Activated naive CD8-positive, alpha-beta T cell treated with anti-CD3 and anti-CD28 coated beads, Interleukin-2, amount 50 U/mL, for 24 hours (primary cell): ENCODE measurements at places on chromosomes 5 and 9.
A peak's percentile ranks its signal among the peaks of the same experiment; 100 is the strongest.

- no peak for DNase-seq
Observed at GRCh38 chr9:97774673-97775072, 77.5 kb upstream of the XPA start.

DNA sequence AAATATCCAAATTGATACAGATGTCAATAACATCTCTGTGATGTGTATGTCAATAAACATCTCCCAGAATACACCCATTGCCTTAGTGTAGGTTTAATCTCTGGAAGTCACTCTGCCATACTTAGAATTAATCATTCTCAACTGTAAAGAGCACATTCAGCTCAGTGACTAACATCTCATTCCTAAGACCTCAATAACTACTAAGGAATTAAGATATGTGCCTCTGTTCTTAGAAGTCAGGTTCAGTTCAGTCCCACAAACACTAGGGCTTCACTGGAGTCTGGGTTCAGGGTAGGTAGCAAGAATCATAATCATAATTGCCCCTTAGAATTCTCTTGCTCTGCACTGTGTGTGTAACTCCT, 31.7 kb downstream of the UGCG start:
- no peak for DNase-seq

- peak; percentile 21 for DNase-seq
Observed at GRCh38 chr9:126146254-126147145, 180.1 kb upstream of the MVB12B start.

DNA sequence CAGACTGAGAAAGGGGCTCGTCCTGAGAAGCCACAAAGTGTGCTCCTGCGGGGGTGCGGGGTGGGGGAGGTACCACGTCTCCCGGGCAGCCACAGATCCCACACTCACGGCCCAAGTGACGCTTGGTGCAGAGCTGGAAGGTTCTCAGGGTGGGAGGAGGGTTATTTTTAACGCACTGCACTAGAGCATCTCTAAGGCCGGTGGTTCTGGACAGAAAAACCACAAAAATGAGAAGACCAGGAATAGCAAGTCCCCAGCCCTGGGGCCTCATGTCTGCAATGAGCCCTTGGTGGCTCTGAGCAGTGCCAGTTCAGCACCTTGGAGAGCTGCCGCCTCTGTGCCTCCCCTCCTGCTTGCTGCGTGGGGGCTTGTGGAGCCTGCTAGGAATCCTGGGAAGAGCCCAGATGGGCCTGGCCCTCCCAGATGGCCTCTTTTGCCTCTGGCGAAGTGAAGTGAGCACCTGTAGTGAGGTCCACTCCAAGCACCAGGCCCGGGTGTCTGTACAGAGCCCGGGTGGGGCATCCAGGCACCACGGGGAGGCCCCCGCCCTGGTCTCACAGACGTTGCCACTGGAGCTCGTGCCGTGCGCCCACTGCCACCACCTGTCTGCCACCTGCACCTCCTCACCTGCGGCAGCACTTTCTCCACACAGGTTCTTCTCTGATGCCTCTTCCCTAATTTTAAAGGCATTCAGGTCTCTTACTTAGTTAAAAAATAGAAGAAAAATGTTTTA, 48.9 kb upstream of the CACNA1B start:
- peak; percentile 12 for DNase-seq

DNA sequence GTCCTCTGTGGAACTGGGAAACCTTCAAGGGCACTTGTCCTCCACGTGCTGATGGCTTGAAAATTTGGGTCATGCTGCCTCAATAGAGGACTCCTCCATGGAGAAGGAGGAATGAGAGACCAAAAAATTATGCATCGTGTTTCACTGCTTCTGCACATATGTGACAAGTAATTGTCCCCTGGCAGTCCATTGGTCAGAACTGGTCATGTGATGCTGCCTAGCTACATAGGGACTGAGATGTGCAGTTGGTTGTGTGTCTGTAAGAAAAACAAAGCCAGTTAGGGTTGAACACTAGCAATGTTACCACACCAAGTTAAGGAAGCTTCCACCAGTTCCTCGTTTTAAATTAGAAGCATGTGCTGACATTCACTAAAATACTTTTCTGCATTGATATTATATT, 201.9 kb upstream of the ANKH start:
- no peak for DNase-seq

GRCh38 chr5:124790895-124791732, 44.7 kb upstream of the ZNF608 start:
- DNase-seq: no peak

DNA sequence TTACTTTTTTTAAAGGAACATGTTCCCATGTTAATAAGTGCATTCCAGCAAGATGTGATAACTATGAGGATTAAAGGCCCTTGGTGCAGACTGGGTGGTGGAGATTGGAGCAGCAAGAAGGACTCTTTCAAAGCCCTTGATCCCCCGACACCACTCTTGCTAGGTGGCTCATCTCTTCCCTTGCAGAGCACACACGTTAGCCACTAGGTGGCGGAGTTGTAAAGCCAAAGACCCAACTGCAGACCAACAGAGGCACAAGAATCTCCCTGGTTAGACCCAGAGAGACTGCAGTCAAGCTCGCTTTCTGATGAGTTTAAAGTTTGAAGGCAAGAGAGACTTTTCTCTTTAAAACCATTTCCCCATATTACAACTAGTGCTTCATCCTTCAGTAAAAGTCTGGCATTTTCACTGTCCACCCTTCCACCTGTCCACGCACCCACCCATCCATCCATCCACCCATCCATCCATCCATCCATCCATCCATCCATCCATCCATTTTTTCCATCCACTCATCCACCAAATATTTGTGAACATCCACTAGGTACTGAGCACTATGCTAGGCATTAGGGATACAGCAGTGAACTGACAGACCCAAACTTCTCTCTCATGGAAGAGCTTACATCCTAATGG, 226.9 kb downstream of the MSX2 start:
- DNase-seq: peak; percentile 45

- no peak for DNase-seq
Observed at GRCh38 chr5:135254183-135254582, 144.8 kb downstream of the MACROH2A1 start.

DNA sequence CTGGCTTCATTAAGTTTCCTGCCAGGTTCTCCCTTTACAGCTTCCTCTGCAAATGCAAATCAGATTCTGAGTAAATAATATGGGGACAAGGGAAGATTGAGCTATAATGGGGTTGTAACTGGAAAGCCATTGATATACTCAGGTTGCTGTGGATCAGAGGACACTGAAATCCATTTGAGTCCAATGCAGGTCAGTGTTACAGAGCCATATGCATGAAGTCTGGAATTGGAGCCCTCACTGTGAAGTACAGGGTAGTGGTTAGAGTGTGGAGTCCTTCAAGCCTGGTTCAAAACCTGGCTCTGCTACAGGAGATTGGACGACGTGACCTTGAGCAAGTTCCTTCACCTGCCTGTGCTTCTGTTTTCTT, 48.7 kb downstream of the TIMD4 start:
- DNase-seq: no peak

DNA sequence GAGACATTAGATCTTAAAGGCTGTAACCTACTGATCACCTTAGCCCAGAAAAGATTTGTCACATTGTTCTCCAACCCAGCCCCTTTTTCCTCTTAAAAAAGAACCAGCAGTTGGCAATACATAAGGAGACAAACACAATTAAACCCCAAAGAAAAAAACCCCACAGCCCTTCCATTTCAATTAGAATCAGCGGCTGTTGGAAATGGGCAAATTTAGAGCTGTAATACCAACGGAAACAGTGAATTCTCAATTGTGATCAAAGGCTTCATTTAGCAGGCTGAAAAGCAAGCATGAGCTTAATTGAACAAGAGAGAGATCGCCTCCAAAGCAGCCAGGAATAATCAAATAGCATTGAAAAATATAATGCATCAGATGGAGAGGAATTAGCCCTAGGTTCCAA, 153.6 kb downstream of the FAM114A2 start:
- DNase-seq: no peak

DNA sequence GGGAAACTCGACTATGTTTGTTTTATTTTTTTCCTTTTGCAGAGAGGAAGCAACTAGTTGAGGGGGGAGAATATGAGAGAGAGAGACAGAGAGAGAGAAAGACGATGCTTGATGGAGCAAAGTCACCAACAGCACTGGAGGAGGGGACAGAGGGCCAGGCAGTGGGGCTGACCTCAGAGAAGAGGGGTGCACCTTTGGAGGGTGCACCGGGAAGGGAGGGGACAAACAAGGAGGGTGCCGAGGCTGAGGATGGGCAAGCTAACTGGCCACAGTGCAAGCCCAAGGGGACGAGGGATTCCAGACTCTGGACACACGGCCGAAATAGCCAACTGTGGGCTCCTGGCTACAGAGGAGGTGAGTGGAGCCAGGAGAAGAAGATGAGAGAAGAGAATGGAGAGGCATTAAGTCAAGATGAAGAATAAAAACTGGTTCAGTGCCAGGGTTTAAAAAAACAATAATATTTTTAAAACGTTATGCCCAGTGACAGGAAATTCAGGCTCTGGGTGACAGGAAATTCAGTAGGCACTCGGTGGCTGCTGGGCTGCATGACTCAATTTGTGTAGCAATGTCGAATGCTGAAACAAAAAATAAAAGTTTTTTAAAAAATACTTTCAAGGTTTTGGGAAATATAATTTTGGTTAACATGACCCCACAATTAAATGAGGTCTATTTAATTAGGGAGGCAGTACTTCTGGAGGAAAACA, 13.3 kb upstream of the GLRX start:
- DNase-seq: no peak

DNA sequence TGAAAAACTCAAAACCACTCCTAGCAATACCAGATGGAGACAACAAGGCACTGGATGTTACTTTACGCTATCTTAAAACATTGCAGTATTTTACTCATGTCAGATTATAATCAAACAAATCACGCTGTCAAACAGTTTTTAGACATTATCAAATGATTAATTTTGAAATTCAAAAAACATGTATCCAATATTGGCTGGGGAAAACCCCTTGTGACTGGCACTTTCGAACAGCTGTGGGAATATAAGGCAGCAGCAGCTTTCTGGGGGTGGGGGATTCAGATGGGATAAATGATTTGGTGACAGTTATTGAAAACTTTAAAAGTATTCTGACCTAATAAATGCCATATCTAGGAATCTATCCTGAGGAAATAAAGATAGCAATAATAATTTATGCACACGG, 28.7 kb downstream of the ELL2 start:
- DNase-seq: no peak

DNA sequence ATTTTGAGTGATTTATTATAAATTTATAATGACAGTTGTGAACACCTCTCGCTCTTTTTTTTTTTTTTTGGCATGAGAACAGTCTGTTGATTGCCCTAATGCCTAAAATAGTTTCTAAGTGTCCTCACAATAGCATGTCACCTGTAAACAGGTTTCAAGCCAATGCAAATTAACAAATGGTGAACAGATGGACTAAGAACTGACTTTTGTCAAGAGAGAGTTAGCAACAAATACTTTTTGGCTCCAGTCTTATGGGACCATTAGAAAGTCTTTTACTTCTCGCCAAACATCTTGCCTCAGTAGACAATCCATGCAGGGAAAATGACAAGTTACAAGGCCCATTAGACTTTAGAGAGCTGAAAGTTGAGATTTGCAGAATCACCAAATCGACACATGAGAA, 67.8 kb downstream of the MED27 start:
- DNase-seq: no peak

DNA sequence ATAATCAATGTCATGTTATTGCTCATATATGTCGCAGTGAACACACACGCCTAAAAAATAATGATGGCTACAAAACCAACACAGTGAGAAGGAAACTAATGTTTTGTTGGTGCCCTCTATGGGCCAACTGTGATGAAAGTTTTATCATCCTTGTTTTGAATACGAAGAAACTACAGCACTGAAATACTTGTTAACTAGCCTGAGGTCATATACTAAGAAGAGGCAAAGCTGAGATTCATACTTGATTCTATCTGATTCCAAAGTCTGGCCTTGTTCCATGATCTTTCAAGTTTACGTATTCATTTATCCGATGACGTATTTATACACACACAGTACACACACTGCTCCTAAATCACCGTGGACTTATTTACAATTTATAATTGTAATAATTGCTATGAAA, 16.1 kb upstream of the DRD1 start:
- DNase-seq: no peak

- DNase-seq: no peak
Observed at GRCh38 chr9:21454149-21454548, 13.9 kb downstream of the IFNA1 start.

- no peak for DNase-seq
Observed at GRCh38 chr9:99030610-99031109, 74.3 kb upstream of the TGFBR1 start.

DNA sequence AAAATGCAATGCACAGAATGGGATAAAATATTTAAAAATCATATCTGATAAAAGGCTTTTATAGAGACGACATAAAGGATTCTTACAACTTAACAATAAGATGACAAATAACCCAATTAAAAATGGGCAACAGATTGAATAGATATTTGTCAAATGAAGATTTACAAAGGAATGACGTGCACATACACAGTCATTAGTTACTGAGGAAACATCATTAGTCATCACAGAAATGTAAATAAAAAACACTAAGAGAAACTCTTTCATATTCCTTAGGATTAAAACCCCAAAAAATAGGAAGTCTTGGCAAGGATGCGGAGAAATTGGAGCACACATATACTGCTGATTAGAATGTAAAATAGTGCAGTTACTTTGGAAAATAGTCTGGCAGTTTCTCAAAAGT, 1886.0 kb upstream of the CDH6 start:
- DNase-seq: no peak

- DNase-seq: no peak
Observed at GRCh38 chr5:83450967-83451248, 20.6 kb upstream of the VCAN start.

- no peak for DNase-seq
Observed at GRCh38 chr9:124375726-124376125, 39.5 kb downstream of the PSMB7 start.

GRCh38 chr5:95733107-95733665, 2.0 kb downstream of the RHOBTB3 start:
- no peak for DNase-seq

DNA sequence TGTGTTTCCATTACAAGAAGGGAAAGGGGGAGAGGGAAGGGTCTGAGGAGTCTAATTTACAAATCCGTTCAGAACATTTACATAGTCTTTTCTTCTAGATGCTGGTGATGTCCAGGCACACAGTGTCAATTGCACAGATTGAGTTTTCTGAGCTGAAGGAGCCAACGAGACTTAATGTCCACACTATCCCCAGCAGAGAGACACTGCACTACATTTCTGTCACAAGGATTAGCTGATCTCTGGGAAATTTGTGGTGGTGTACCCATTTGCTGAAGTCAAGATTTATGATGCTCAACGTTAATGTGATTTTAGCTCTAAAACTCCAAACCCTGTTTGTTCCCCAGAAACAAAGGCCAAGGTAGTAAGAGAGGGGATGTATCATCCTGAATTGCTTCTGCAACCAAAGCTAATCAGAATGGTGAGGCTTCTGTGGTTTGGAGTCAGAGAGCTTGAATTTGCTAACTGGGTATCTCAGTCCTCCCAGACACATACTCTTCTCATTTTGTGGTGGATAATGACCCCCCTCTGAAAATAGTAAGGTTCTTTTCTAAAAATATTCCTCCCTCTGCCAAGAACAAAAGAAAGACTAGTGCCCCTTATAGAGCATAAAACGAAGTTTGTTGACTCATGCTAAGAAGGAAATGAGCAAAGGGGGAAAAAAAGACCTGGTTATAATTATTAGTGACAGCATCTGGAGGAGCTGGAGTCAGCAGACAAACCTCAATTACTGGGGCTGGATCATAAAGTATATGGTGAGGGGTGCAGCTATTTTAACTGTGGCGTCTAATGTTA, 416.9 kb downstream of the PSAT1 start:
- no peak for DNase-seq
